A549 (cell line): ENCODE measurements at places on chromosomes 3 and 15.

GRCh38 chr3:101300073-101300472 is 20.3 kb downstream of the IMPG2 start:
- DNase-seq = no peak

GRCh38 chr3:133750259-133750656 is 4.1 kb downstream of the TF start:
- no peak for DNase-seq

- no peak for DNase-seq
Observed at GRCh38 chr3:58260733-58261132, 23.1 kb downstream of the ABHD6 start.

DNA sequence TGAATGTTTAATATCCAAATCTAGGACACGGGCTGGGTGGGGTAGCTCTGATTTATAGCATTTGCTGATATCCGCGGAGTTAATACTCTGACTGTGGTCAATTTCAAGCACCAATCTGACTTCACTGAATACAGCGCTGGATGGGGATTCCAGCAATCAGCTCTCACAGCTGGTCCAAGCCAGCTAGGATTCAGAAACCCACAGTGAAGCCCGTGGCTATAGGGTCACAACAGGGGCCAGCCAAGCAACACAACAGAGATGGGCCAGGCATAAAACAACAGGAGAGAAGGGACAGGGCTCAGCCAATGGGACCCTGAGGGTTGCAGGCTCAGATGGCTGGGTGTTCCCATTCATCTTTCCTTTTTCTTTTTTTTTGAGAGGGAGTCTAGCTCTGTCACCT is 5.4 kb upstream of the LMAN1L start:
- no peak for DNase-seq

GRCh38 chr3:194691481-194692283 is 6.0 kb downstream of the FAM43A start:
- DNase-seq = no peak

- no peak for DNase-seq
Observed at GRCh38 chr15:31300208-31300661, 26.4 kb upstream of the KLF13 start.

DNA sequence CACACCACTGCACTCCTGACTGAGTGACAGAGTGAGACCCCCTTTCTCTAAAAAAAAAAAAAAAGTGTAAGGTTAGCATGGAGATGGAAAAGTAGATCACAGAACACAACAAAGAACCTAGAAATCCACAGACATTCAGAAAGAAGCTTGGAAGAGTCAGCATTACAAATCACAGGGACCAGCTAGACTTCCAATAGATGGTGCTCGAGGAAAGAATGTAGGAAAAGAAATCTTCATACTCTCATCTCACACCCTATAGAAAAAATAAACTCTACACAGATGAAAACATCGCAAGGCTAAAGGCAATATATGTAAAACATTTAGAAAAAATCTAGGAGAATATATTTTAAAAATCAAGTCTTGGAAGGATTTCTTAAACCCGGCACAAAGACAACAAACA is 94.5 kb upstream of the ABHD17C start:
- DNase-seq = no peak

- no peak for DNase-seq
Observed at GRCh38 chr3:52515192-52515591, 18.5 kb downstream of the NT5DC2 start.

GRCh38 chr3:182631183-182632076 is 161.9 kb upstream of the ATP11B start:
- no peak for DNase-seq

GRCh38 chr3:196737655-196738054 is 2.0 kb upstream of the PAK2 start:
- no peak for DNase-seq

GRCh38 chr3:52402101-52402521 is 42.8 kb downstream of the SEMA3G start:
- DNase-seq = no peak

DNA sequence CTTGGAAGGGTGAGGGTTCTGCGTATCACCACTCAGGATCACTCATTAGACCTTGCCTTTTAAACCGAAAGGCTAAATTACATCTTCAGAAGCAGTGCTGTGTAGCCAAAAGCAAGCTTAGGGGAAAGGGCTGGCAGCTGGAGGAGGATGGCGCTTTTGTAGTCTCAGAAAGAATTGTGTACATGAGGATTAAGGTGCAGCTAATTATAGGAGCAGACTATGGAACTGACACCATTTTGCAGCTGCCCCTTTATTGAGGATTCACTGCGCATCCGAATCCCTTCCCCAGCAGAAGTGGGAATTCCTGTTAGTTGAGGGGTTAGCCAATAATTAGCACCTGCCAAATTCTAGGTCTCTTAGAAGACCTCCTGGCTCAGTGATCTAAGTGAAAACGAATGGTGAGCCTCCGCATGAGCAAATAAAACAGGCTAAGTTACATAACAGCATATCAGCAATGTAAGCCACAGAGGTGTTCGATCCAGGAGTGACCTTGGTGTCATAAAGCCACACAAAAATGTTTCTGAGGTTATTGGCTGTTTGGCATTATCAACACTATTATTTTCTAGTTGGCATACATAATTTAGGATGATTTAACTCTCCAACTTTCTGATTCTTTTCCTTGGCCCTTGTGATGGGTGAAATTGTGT is 42.6 kb upstream of the SEMA6D start:
- DNase-seq = no peak

DNA sequence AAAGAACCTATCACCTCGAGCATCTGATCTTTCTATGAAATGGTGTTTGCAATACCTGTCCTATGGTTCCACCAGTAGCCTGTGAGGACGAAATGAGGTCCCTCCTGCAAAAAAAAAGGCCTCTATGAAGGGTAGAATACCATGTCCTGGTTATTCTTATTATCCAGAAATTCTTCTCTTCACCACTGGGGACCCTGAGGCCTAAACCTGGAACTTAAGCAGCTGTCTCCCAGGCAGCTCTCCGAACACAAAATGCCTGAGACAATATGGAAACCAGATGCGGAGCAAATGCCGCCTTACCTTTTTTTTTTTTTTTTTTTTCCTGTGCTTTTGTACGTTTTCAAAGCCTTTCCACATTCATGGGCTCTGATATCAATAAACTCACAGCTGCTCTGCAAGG is 62.1 kb upstream of the WNT5A start:
- no peak for DNase-seq

- peak; percentile 60 for DNase-seq
Observed at GRCh38 chr3:160003520-160004128, 15.0 kb downstream of the IL12A start.

DNA sequence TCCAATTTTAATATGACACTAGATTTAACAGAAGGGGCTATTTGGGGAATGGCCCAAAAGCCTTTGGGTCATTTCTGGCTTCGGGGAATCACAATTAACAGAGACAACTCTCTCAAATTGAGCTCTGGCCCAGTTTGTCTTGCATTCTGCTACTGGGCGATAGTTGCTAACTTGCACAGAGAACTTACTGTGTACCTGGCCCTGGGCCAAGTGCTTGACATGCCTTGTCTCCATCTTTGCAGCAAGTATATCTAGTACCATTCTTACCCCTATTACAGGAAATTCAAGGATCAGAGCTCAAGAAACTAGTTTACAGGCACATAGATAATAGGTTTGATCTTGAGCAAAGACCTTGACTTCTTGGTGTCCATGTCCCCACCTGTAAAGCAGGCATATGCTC is 175.7 kb downstream of the TMEM108 start:
- no peak for DNase-seq

DNA sequence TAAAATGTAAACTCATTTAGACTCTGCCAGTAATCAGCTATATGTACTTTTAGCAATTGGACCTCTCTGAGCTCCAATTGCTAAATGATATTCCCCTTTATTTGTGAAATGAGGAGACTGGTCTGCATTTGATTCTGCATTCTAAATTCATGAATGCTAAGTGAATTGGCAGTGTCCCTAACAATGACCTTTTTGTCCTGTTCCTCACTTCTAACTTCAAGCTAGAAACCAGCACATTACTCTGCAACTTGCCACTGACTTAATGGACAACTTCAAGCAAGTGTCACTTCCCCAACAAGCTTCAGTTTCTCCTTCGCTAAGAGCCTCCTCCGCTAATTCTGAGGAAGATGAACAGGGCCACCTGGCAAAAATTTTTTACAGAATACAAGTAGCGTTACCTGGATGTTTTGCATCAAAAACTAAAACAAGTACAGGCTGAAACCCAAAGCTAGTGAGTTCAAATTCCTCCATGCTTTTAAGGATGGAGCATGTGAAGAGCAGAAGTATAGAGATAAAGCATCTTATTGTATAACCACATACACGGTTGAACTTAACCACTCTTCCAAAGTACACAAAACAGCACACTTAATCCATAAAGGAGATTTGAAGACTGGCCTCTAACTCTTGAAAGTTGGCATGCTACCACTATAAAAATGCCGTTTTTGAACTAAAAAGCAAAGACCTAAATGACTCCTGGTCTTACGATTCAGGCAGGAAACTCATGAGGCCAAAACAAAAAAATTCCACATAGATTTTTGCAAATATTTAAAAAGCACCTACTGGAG is 207.6 kb downstream of the MAGI1 start:
- DNase-seq = no peak

- DNase-seq = no peak
Observed at GRCh38 chr15:94177112-94177511, 54.2 kb upstream of the MCTP2 start.

- no peak for DNase-seq
Observed at GRCh38 chr3:151421938-151422337, 37.4 kb upstream of the P2RY12 start.

DNA sequence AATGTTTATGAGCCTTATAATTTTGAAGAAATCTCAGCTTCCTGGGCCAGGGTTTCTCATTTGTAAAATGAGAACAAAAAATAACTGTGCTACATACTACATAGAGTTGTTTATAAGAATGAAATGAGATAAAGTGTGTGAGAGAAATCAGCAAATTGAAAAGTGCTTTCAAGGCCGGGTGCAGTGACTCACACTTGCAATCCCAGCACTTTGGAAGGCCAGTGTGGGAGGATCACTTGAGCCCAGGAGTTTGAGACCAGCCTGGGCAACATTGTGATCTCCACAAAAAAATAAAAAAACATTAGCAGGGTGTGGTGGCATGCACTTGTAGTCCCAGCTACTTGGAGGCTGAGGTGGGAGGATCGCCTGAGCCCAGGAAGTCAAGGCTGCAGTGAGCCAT is 22.4 kb downstream of the FOXB1 start:
- no peak for DNase-seq

DNA sequence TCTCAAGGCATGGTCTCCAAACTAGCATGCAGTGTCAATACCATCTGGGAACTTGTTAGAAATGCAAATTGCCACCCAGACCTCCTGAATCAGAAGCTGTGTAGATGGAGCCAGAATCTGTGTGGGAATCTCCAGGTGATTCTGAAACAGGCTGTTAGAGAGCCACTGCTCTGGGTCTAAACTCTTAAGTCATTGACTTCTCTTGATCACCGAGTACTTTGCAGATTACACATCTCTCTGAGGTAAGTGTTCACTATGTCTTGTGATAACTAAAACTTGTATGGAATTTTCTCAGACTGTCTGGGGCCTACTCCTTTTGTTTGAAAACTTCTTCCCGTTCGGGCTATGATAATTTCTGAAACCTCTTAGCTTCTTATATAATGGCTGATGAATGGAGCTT is 315.6 kb downstream of the EDEM1 start:
- no peak for DNase-seq

GRCh38 chr3:17302774-17303173 is 418.0 kb downstream of the PLCL2 start:
- DNase-seq = no peak

DNA sequence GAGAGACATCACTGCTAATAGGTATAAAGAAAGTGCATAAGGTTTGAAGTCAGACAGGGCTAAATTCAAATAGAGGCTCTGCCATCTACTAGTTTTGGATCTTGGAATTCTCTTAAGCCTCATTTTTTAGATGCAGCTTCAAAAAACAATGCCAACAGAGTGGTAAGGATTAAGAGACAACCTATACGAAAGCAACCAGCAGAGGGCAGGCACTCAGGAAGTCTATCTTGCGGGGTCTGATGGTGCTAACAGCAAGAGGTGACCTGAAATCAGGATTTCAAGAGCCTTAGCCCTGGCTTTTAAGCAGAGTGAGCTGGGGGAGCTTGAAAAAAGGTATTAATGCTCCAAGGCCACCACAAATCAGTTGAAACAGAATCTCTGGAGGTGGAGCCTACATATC is 40.7 kb downstream of the LDHAL6B start:
- DNase-seq = peak; percentile 86

DNA sequence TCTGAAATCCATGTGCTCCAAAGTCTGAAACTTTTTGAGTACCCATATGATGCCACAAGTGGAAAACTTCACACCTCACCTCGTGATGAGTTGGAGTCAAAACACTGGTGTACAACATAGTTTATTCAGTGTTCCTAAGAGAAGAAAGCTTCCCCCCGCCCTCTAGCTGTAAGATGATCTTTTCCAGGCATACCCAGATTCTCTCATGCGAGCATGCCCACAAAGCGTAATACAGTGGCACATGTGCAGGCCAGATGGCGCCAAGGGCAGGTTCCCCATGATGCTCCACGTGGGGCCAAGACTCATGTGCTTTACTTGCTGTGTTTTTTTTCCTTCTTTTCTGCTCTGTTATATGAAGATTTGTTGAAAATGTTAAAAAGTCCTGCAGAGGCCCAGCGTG is 104.9 kb upstream of the LRRFIP2 start:
- no peak for DNase-seq

- no peak for DNase-seq
Observed at GRCh38 chr3:9786209-9786739, 6.0 kb downstream of the TADA3 start.

DNA sequence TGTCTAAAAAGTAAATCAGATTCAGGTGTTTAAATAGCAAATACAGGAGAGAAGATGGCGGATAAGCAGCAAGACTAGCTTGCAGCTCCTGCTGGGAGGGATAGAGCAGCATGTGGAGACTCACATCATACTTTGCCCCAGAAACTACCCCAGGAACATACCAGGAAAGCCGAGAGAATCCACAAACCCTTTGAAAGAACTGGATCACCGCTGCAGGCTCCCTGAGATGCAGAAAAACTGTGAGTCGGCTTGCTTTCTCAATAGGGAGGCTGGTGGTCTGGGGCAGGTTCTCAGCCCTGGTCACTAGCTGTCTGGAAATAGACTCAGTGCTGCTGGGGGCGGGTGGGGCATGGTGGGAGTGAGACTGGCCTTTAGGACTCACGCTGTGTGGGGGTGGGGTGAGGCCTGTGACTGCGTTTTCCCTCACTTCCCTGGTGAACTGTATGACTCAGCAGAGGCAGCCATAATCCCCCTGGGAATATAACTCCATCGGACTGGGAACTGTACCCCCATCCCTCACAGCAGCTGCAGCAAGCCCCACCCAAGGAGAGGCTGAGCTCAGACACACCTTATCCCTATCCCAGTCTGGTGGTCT is 142.8 kb downstream of the CNTN6 start:
- no peak for DNase-seq

GRCh38 chr3:58492494-58492905 is 604 bp downstream of the KCTD6 start:
- no peak for DNase-seq

GRCh38 chr15:67607959-67608637 is 65.6 kb downstream of the MAP2K5 start:
- DNase-seq = no peak

- no peak for DNase-seq
Observed at GRCh38 chr15:93180128-93180527, 91.1 kb upstream of the RGMA start.

- no peak for DNase-seq
Observed at GRCh38 chr15:90394074-90394473, 6.0 kb downstream of the IQGAP1 start.
